Omental fat pad (tissue), 4 donors: ENCODE measurements at places on chromosomes 13 and 19. TPM values are rescaled to one million over a fixed set of nuclear protein-coding genes. Genes with fewer than 3 reads are reported as not detected.

- DNase-seq, result no peak
Measured at GRCh38 chr13:32225481-32225931, 89.7 kb downstream of the ZAR1L start.

ARL11 gene
- total RNA-seq, result 1.8 TPM

DNA sequence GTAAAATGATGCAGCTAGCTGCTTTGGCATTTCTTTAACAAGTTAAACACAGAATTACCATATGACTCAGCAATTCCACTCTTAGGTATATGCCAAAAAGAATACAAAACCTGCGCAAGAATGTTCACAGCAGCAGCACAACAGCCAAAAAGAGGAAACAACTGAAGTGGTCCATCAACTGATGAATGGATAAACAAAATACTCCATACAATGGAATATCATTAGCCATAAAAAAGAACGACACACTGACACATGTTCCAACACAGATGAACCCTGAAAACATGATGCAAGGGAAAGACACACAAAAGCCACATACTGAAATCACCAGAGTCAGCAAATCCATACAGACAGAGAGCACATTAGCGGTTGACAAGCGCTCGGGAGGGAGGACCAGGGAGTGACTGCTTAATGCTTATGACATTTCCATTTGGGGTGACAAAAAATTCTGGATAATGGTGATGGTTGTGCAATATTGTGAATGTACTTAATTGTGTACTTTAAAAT is 3.0 kb downstream of the PCID2 start:
- DNase-seq, result no peak

GRCh38 chr13:43042410-43042921 is 19.1 kb downstream of the DNAJC15 start:
- DNase-seq, result no peak

- DNase-seq, result no peak
Measured at GRCh38 chr13:100124265-100124664, 35.4 kb downstream of the PCCA start.

- no peak for DNase-seq
Measured at GRCh38 chr13:22262001-22262885, 591.4 kb downstream of the FGF9 start.

DNA sequence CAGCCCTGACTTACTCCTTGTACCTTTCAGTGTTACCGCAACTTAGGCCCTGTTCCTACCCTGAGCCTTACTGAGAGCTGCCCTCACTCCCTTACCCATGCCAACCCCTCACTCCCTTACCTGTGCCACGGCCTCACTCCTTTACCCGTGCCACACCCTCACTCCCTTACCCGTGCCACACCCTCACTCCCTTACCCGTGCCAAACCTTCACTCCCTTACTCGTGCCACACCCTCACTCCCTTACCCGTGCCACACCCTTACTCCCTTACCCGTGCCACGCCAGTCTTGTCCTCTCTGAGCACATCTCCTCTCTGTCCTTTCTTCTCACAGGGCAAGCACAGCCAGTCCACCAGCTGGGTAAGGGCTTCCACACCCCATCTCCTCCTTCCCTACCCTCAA is 20.3 kb downstream of the AXL start:
- no peak for DNase-seq

RNF225 gene
- total RNA-seq, result not detected

DNA sequence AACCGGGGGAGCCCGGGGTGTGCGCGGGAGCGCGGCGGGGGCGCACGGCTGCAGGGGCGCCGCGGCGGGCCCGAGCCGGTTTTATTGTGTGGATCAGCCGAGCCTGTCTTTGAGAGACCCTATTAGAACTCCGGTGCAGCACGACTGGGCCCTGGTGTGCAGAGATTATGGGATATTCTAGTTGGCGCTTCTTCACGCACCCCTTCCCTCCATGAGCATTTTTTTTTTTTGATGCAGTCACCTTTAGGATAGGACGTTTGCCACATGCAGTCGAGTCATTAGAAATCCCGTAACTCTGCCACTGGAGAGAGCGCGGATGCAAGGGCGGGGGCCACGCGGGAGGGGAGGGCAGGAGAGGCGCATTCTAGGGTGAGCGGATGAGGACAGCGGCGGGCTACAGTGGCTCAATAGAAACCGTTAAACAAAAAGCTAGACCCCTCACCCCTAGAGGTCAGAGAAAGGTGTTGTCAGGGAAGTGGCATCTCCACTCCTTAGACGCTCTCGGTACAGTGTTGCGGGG is 3.7 kb downstream of the FGF9 start:
- no peak for DNase-seq

SIGLEC5 gene
- total RNA-seq, result not detected

CLEC17A gene
- not detected for total RNA-seq

GRCh38 chr19:50750010-50750409 is 20.3 kb upstream of the GPR32 start:
- DNase-seq, result no peak

- DNase-seq, result peak; percentile 64
Measured at GRCh38 chr19:32345261-32346207, at the start of gene ZNF507. Gene ZNF507, plus strand, starts transcription at chr19:32345610. Its CDS starts 7,221 bp downstream, at chr19:32352831.

ERICH6B gene
- total RNA-seq, result not detected

- DNase-seq, result no peak
Measured at GRCh38 chr13:46602531-46602930, 49.6 kb downstream of the LRCH1 start.

DNA sequence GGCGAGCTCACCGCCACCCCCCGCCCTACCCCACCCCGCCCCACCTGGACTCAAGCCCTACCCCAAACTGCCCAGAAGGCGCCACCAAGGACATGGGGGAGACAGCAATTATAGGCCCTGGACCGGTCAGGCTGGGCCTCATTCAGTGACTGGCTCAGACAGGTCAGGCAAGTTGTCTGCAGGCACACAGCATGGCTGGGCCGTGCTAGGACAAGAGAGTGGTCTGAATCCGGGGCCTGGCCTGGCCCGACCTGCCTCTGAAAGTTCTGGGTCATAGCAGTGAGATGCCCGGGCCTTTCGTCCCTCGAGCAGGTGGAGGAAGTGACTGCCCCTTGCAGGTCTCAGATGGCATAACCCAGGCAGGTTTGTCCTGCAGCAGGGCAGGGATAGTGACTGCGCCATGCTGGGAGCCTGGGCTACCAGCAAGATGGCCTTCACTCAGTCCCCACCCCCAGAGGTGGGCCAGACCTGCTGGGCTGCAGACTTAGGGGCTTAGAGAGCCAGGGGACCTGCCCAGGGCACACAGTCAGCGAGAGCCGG is 21.0 kb downstream of the COMP start:
- no peak for DNase-seq
